Activated CD4-positive, alpha-beta T cell treated with anti-CD3 and anti-CD28 coated beads, Interleukin-2, amount 10 ng/mL, durations not matched to agents 7 days and 5 days (primary cell): ENCODE measurements at places on chromosomes 11 and 22.

GRCh38 chr22:27782088-27782487, 19.5 kb downstream of the MN1 start:
- no peak overlapping the region for H3K27ac ChIP-seq
- DNase-seq, result no peak
- H3K4me1 ChIP-seq, result no peaks in the 10 kb centered on the region
- peaks cover 7% of the 10 kb centered on the region for H3K27me3 ChIP-seq

- H3K36me3 ChIP-seq, result no peaks in the 10 kb centered on the region
- no peak overlapping the region for H3K27ac ChIP-seq
- H3K4me1 ChIP-seq, result peaks cover 10% of the 10 kb centered on the region
Measured at GRCh38 chr22:23267226-23268043, 87.1 kb downstream of the BCR start.

DNA sequence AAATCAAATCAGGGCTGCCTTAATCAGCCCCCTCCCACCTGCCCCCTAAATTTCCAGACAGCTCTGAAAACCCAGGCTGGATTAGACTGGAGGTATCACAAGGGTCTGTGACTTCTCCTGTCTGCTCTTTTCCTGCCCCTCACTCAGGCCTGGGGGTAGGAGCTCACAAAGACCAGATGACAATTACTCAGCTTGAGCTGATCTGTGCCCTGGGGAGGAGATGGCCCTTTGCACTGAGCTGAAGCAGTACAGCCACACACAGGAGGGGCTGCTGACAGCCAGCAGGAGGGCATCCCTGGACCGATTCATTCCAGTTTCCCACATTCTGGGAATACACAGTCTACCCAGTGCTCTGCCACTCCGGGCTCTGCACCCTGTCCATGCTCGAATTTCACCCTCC, 4.2 kb downstream of the ABCC8 start:
- H3K36me3 ChIP-seq, result no peaks in the 10 kb centered on the region
- DNase-seq, result no peak
- H3K27me3 ChIP-seq, result peaks cover 55% of the 10 kb centered on the region
- H3K4me1 ChIP-seq, result peaks cover 2% of the 10 kb centered on the region
- no peak overlapping the region for H3K27ac ChIP-seq

- H3K4me1 ChIP-seq, result peaks cover 98% of the 10 kb centered on the region
- H3K27me3 ChIP-seq, result peaks cover 2% of the 10 kb centered on the region
- peak overlapping the region; percentile 60 for H3K27ac ChIP-seq
- H3K36me3 ChIP-seq, result peaks cover 59% of the 10 kb centered on the region
- DNase-seq, result no peak
- no peak overlapping the region for H3K4me3 ChIP-seq
Measured at GRCh38 chr11:128723531-128723930, 29.7 kb downstream of the FLI1 start.

DNA sequence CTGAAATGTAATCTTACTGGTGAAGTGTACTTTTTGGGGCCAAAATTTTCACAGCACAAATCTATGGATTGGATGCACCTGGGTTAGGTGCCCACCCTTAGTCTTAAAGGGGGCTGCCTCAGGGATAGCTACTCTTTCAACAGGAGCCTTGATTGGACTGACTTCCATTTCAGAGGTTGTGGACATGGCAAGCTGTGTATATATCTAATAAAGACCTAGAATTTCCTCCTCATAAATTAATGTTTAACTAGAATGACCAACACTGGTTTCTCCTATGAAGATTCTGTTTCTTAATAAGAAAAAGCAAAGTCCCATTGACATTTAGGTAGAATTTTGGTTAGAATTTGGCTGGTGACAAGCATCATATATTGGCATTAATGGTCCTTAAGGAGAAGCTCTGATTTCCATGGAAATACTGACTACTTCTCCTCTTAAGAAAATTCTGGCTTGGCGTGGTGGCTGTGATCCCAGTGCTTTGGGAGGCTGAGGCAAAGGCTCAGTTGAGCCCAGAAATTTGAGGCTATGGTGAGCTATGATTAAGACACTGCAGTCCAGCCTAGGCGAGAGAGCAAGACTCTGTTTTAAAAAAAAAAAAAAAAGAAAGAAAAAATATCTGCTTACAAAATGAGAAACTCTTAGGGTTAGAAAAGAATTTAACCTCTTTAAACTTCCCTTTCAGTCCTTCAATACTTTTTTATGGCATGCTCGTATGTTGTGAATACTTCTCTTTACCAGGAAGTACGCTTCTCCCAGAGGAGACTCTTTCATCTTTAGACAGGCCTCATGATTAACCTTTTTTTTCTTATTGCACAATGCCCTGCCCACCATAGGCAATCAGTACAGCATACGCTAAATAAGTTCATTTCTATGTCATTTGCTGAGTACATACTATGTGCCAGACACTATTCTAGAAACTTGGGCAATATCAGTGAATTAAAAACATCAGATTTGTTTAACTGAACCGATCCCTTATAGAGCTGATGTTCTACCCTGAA, 77.2 kb downstream of the PRR5L start:
- DNase-seq, result no peak
- H3K4me3 ChIP-seq, result no peak overlapping the region
- peaks cover 28% of the 10 kb centered on the region for H3K4me1 ChIP-seq
- no peaks in the 10 kb centered on the region for H3K36me3 ChIP-seq
- H3K27ac ChIP-seq, result no peak overlapping the region

DNA sequence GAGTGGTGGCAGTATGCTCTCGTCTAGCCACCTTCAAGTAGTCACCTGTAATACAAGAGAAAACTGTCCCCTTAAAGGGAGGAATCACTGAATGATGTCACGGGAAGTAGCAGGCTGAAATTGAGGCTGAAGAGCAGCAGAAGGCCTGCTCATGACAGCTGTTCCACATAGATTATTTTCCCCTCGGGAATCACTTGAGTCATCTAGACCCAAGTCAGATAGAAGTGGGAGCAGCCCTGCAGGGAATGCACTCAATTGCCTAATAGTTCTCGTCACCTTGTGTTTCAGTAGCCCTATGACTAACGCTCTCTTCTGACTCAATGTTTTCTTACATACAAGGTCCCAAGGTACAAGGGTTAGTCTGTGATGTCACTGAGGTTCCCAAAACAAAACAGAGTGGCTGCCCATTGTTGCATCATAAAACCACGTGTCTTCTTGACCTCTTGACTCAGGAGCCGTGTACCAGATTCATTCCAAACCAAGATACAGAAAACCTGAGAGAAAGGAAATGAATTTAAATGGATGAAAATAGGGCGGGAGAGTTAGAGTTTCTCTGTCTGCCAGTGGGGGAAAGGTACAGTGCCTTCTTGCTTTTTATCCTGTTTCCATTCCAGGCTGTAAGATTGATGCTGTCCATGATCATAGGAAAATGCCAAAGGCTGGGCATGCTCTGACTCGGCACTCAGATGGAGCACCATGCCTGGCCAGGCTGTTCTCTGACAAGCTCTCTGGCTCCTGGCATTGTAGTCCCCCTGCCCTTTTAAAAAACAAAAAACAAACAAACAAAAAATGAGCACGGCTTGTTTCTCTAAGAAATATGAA, 21.6 kb upstream of the C11orf96 start:
- H3K4me1 ChIP-seq, result peaks cover 16% of the 10 kb centered on the region
- no peaks in the 10 kb centered on the region for H3K27me3 ChIP-seq
- DNase-seq, result no peak
- no peak overlapping the region for H3K27ac ChIP-seq
- peaks cover 24% of the 10 kb centered on the region for H3K36me3 ChIP-seq

DNA sequence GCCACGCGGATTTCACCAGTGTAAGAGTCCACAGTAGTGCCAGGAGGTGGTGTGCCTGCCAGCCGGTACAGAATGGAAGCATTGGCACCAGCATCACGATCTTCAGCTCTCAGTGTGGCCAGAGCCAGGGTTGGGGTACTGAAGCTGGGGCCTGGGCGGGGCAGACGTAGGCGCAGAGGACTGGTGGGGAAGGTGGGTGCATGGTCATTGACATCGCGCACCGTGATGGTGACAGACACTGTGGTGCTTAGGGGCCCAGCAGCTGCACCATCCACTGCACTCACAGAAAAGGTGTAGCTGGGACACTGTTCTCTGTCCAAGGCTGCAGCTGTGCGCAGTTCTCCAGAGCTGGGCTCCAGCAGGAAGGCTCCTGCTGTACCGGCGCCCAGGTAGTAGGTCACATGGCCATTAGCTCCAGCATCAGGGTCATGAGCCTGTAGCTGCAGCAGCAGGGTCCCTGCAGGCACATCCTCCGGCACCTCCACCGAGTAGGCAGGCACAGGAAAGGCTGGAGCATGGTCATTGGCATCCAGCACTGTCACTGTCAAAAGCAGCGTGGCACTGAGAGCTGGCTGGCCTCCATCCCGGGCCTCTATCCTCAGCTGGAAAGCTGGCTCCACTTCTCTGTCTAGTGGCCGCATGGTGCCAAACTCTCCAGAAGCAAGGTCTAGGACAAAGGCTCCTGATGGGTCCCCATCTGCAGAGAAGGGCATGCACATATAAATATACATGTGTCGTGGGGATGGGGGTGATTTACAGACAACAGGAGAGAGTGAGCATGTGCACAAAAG, 7.9 kb upstream of the TPP1 start:
- peak overlapping the region; percentile 12 for H3K4me3 ChIP-seq
- peaks cover 27% of the 10 kb centered on the region for H3K4me1 ChIP-seq
- no peak for DNase-seq

DNA sequence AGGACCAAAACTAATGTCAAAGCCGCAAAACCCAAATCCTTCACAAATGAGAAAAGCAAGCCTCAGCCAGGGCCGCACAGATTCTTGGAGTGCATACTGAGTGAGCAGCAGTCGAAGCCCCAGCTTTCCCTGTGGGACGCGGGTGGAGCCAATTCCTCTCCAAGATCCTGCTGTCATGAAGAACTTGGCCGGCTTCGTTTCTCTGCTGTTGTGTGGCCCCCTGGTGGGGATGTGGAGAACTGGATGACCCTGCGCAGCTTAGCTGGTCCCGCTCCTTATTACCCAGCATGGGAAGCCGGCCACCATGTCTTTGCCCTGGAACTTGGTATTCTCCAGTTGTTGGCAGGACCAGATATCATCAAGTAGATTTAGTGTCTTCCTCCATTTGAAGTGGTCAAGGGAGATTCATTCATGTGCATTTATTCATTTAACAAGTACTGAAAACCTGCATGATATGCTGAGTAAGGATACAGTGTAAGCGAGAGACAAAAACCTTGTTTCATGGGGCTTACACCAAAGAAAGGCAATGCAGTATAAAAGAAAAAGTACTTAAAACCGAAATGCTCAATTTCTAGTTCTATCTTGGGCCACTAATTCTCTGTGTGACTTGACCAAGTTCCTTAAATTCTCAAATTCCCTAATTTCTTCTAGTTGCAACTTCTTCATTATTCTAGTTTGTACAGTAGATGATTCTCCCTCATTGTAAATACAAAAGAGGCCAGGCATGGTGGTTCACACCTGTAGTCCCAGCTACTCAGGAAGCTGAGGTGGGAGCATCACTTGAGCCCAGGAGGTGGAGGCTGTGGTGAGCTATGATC, 56.7 kb upstream of the CRTAM start:
- DNase-seq, result peak; percentile 75

DNA sequence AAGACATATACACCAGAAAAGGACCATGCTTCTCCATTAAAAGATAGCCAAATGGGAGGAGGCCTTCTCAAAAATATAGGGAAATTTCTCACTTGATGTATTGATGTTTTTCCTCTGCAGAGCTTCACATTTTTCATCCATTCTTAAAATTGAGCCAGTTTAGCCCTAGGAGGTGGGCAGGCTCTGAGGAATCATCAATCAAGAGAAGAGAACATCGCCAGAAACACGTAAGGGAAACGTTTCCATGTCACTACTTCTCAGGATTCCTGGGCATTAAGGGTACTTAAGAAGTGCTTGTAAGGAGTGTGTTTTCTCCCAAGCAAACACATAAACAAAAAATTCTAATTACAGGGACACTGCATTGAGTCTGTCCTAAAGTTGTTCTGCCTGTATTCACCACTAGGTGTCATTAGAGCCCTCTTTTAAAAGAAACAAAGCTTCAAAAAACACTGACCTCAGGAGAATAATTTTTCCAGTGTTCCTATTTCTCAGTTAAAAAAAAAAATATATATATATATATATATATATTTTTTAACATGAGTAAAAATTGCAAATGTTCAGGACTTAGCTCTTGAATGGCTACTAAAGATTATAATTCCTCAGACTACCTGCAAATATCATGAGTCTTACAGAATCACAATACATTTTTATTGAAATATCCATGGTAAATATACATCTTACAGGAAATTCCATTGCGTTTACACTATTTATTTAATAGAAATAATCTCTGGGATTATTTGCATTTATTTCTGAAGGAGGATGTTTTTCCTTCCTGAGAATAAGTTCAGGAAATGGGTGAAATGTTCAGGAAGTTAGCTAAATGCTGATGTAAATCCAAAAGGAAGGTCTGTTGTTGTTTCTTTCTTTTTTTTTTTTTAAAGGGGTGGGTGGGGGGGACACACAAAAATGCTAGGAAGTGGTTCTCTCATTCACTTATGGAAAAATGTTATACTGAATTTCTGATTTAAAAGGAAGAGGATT, 16.0 kb downstream of the FZD4 start:
- no peaks in the 10 kb centered on the region for H3K36me3 ChIP-seq
- H3K27ac ChIP-seq, result no peak overlapping the region
- H3K27me3 ChIP-seq, result peaks cover 11% of the 10 kb centered on the region

DNA sequence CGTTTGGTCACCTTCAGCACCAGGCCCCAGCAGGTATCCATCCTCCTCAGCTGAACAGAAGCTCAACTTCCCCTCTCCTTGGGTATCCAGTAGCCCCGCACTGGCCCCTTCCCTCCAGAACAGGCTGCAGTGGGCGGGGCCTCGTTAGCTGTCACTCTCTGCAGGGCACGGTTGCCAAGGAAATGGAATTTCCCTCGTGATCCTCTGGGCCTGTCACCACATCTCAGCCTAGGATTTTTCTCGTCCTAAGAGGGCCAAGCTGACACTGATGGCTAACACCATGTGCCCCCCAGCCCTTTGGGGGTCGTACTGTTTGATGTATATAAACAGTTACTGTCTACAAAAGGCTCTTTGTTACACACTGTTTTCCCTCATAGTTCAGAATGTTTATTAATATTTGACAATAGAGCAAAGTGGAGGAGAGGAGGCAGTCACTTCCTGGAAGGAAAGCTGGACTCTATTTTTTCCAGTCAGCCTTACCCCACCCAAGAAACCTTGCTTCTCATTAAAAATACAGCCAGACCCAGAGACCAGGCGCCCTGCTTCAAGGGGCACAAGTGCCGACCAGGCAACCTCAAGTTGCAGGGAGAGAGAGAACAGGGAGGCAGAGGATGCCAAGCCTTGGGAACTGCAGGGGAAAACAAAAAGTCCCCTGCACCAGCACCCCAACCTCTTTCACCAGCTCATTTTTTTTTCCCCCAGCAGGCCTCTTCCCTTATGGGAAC, 44.5 kb downstream of the FEZ1 start:
- H3K27ac ChIP-seq, result no peak overlapping the region
- H3K36me3 ChIP-seq, result no peaks in the 10 kb centered on the region
- no peak for DNase-seq
- H3K4me1 ChIP-seq, result peaks cover 9% of the 10 kb centered on the region

- H3K36me3 ChIP-seq, result no peaks in the 10 kb centered on the region
- peak; percentile 61 for DNase-seq
- H3K27me3 ChIP-seq, result peaks cover 5% of the 10 kb centered on the region
Measured at GRCh38 chr22:22593964-22594656, 35.0 kb upstream of the PRAME start.

DNA sequence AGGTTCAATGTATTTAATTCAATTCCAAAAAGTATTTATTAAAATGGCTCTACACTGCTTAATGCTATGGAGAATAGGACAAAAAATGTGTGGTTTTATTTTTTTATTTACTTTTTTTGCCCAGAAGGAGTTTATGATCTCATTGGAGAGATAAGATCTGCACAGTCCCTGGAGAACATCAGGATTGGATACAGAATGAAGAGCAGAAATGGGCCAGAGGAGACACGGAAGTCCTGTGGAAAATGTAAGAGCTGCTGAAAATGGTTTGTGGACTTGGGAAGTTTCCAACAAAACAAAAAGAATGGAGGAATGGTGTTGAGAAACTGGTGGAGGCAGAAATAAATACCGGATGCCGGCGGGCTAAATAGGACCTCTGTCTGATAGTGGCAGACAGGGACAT, 554.6 kb downstream of the OPCML start:
- no peaks in the 10 kb centered on the region for H3K36me3 ChIP-seq
- H3K4me1 ChIP-seq, result no peaks in the 10 kb centered on the region
- H3K4me3 ChIP-seq, result no peak overlapping the region
